Activated CD4-positive, alpha-beta memory T cell treated with anti-CD3 and anti-CD28 coated beads for 36 hours (primary cell): ENCODE measurements at places on chromosomes 7 and 10.

- no peak for DNase-seq
Observed at GRCh38 chr7:47080816-47081215, 501.1 kb downstream of the TNS3 start.

DNA sequence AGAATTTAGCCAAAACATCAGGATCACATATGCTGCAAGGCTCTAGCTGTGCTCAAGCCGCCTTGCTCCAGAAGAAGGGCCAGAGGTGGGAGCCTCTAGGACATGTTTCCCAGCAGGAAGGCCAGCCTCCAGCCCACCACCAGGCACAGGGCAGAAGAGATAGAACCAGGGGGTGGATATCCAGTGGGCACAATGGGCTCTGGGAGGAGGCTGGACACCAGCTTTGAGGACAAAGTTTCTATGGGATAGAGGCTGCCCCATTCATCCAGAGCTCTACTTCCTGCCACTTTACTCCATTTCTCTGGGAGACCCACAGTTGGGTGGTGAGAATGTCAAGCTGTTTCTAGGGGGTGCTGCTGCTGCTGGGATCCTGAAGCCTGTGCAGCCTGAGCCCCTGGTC lies 77.1 kb downstream of the ARHGAP22 start:
- no peak for DNase-seq

GRCh38 chr7:125136755-125137532 lies 207.3 kb upstream of the POT1 start:
- no peak for DNase-seq

DNA sequence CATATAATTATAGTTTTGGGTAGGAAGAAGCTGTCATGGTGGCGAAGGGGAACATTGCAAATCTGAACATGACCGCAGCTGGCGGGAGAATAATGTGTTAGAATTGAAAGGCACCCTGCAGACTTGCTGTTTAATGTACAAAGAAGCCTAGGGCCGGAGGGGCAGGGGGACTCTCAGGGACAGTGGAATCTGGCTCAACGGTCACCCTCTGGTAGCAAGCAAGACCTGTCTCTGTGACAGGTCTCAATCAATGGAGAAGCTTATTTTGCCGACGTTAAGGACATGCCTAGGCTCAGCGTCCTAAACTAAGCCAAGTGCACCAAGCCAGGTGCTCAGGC lies 177.3 kb downstream of the NSUN6 start:
- DNase-seq: no peak

- DNase-seq: no peak
Observed at GRCh38 chr10:77392851-77393250, 244.8 kb downstream of the KCNMA1 start.

DNA sequence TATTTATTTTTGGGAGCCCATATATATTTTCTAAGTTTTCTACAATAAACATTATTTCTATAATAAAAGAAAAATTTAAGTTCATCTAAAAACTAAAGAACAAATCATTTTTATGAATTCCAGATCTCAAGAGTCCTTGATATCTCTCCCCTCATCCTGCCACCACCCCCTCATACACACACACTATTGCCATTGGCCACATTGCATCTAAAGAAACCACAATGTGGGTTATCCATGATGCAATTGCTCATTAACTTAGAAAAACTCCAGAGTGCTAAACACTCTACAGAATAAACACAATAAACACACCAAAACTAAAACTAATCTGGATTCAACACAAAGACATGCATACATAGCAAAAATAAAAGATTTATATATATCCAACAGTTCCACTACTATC lies 37.8 kb downstream of the FAM13C start:
- DNase-seq: no peak

GRCh38 chr7:130365088-130365487 lies 15.2 kb upstream of the CPA1 start:
- DNase-seq: no peak

DNA sequence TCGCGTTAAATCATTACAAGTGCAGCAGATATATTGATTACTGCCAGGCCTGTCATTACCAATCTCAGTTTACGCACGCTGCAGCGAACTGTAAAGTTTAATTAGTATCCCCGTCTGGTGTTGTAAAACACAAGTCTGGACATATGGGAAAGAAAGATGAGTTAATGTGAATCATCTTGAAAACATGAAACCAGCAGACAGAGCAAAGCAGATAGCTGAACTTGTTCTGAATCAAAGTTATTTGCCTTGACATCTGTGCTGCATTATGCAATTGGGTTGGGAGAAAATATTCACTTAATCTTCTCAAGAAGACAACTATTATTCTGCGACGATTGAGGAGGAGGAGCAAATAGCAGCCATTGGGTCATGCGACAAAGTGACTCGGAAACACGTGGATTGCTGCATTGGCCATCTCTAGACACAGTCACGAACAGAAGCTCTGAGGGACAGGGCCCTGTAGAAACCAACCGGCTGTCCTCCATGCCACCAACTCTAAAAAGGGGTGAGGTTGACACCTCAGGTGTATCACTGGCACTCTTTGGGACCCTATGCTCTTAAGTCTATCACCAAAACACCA lies 156.3 kb upstream of the C7orf33 start:
- no peak for DNase-seq

- DNase-seq: no peak
Observed at GRCh38 chr7:154919344-154920225, 83.3 kb downstream of the PAXIP1 start.

DNA sequence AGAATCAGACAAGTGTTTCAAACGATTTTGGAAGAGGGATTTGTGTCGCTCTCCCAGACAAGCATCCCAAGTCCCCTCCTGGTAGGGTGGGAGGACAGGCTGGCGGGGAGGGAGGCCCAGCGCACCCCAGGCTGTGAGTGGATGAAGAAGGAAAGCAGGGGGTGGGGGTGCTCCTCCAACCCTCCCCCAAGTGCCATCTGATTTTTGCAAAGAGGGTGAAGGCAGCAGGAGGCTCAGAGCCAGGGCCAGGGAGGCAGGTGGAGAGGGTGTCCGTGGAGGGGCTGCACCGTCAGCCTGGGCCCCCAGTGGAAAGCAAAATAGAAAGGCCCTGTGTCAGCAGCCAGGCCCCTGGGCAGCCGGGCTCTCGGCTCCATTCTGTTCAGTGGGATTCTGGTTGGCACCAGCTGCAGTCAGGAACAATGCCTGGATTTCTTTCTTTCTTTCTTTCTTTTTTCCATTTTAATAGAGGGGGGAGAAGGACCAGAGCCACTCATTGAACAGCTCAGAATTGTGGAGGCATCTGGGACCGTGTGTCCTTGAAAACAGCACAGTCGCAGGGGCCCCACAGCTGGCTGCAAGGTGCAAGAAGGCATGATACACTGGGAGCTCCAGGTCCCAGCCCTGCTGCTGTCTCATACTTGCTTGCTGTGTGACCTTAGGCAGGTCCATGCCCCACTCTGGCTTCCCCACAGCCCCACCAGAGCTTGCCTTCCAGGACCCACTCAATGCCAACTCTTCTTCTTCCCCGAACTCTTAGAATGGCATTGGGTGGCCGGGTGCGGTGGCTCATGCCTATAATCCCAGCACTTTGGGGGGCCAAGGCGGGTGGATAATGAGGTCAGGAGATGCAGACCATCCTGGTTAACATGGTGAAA lies 7.1 kb upstream of the ZMIZ1 start:
- no peak for DNase-seq

DNA sequence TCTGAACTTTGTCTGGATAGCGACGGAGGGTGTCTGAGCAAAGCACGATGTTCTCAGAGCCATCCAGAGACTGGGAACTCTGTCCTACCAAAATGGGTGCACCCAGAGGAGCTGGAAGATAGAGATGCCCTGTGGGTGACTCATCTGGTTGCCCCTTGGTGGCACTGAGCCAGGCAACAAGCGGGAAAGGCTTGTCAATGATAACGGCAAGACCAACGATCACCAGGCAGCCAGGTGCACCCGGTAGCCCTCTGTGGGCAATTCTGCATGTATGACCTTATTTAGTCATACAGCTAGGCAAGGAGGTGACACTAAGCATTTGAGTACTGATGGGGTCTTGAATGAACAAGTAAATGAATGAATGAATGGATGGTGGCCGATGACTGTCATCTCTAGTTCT lies 2.8 kb upstream of the ELN start:
- DNase-seq: no peak

GRCh38 chr10:103648636-103649532 lies 155.4 kb downstream of the NEURL1 start:
- DNase-seq: no peak
